ENCODE measurements at places on chromosomes 12 and 14.
A peak's percentile ranks its signal among the peaks of the same experiment; 100 is the strongest.

GRCh38 chr14:25252793-25253192, 202.8 kb upstream of the STXBP6 start:
- no peak for DNase-seq

GRCh38 chr12:113059071-113059595, 2.6 kb downstream of the DTX1 start:
- no peak for DNase-seq

DNA sequence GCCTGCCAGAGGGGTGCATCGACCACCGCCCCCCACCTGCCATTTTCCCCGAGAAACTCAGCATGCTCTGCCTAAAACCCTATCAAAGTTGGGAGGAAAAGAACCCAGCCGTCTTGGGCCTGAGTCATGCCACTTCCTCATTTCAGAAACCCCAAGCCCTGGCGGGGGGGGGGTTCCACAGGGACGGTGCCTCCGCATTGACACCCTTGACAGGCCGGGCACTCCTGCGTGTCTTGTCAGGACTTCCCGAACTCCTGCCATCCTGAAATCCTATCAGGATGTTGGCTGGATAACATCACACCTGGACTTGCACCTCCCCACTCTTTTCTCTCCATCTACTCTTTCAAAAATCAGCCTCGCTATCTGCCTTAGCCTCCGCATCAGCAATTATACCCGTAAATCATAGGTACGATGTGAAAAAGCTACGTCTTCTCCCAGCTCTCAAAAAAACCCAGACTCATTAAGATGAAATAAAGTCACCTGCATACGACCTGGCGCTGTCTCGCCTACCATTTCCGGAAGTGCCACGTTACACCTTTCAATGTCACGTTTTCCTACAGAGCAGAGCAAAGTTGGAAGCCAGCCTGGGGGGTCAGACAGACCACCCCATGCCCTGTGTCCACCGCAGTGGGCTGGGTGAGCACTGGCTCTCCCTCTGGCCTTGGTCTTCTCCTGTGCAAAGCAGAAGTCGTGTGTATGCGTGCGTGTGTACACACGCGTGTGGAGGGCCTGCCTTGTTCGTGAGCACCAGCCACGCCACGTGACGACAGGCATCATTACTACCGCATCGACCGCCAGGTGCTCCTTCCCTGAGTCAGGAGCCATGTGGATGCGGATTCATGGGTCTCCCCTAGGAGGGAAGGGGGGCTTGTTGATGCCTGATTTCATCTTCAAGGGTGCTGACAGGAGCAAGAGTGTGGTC, 96.7 kb downstream of the RFLNA start:
- DNase-seq: peak; percentile 89

GRCh38 chr12:100445081-100445481, 28.6 kb upstream of the NR1H4 start:
- no peak for DNase-seq

- DNase-seq: no peak
Measured at GRCh38 chr12:47282206-47282605, 202.4 kb upstream of the AMIGO2 start.

GRCh38 chr14:37816135-37816534, 220.7 kb downstream of the TTC6 start:
- DNase-seq: no peak

DNA sequence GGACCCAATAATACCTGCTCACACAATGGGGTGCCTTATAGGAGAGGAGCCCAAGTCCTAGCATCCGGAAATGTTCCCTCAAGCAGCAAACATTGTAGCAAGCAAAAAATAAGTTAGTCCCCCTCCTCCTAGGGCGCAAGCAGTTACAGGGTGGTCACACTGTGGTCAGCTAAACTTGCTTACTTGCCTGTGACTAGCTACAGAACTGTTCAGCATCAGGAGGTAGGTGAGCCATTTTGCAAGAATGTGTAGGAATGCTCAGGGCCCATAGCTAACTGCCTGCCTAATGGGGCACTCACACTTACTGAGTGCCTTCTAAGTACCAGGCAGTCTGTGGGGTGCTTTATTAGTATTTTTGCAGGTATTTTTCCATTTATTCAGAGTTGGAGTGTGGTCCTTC, 154.6 kb upstream of the GRIN2B start:
- no peak for DNase-seq

DNA sequence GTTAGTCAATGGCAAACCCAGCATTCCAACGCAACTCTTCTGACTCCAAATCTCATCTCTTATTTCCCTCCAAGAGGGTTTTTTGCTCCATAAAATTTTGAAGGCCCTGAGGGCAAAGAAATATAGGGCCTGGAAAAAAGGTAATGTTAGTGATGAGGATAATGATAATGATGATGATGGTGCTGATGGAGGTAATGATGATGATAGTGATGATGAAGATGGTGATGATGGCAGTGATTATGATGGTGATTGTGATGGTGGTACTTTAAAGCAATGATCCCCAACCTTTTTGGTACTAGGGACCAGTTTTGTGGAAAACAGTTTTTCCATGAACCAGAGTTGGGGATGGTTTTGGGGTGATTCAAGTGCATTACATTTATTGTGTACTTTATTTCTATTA, 50.1 kb downstream of the TMX1 start:
- DNase-seq: no peak

DNA sequence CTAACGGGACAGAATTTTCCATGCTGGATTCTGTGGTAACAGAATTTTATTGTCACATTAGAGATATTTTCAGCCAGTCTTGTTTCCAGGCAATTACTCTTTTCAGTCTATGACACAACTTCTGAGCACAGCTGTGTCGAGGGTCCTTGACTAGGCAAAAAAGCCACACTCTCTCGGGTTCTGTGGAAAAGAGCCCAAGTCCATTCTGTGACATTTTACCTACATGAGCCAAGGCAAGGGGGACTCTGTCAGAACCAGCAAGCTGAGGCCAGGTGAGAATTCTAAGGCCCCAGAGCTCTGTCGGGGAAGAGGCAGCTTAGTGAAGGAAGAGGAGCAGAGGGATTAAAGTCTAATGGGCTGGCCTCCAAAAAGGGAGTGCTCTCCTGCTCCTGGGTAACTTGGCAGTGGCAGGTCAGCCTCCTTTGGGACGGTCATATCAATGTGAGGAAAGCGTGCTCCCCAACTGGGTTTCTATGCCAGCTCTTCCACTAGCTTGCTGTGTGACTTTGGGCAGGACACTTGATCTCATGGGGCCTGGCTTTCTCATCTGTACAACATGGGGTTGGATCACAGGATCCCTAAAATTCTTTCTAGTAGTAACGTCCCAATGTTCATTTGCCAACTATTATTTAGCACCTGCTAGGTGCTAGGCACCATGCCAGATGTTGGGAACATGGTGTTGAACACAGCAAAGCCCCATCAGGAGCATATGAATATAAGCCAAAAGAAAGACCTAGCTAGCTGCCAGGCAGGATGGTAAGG, 16.0 kb upstream of the RIC8B start:
- DNase-seq: no peak

DNA sequence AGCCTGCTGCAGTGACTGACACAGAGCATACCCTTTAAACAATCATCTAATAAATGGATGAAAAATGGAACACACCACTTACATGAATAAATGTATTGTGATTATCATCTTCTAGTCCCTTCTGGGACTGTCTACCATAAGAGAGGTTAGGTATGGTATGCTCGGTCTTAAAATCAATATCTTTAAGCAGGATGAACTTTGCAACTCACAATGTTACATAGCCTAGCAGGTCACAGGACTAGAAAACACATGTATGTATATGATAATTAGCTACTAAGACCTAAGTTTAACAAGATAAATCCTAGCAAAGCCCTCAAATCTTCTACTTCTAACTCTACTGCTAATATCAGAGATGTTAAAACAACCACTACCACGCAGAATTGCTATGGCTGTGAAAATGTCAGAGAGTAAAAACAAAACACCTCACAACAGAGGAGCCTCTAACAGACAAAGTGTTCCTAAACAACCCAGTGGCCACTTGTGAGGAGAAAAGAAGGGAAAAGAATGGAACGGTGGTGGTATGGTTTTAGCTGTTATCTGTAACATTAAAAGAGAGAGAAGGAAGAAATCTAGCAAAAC, 139.4 kb downstream of the STXBP6 start:
- no peak for DNase-seq

GRCh38 chr12:24780697-24781368, 168.1 kb downstream of the BCAT1 start:
- DNase-seq: no peak

- DNase-seq: no peak
Measured at GRCh38 chr14:100904307-100905087, 975 bp upstream of the RTL1 start.

DNA sequence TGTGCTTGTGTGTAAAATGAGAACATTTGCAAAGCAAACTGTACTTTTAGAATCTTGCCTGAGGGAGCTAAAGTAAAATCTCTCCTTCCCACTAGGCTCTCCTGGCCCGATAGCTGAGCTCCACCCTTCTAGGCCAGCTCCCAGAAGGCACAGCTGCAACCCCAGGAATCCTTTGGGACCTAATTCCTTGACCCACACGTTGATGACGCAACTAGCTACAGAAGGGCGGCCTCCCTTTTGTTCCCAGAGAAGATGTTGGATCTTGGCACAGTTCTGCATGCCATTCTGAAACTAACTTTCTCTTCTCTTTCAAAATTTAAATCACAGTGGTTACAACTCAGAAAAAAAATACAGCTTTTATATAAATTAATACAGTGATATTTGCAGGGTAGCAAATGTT, 268.1 kb downstream of the EGLN3 start:
- no peak for DNase-seq

DNA sequence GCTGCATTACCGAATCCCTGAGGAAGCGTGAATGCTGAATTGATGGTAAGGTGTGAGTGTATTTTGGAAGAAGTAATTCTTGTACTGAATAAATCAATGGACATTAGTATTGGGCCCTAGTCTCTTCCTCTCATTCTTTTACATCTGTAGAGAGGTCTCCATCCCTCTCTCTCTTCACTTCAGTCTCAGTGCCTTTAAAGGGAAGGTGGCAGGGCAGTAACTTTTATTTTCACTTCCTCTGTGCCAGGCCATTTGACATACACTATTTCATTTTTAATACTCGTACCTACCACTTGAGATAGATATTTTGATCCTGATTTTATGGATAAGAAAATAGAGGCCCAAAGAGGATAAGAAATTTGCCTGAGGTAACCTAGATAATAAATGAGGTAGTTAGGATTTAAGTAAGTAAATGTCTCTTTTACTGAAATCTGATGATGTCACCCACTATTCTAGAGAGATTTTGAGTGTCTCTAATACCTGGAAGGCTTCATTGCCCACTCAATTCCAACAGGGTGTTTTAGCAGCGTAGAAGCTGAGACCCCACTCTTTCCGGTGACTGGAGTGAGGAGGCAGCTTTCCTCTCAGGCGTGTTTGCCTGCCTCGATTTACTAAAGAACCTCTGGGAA, 177.9 kb upstream of the PRICKLE1 start:
- DNase-seq: no peak

All from cardiac septum (tissue), 1 donor.